RWPE2 (cell line): ENCODE measurements at places on chromosomes 12 and 14.

DNA sequence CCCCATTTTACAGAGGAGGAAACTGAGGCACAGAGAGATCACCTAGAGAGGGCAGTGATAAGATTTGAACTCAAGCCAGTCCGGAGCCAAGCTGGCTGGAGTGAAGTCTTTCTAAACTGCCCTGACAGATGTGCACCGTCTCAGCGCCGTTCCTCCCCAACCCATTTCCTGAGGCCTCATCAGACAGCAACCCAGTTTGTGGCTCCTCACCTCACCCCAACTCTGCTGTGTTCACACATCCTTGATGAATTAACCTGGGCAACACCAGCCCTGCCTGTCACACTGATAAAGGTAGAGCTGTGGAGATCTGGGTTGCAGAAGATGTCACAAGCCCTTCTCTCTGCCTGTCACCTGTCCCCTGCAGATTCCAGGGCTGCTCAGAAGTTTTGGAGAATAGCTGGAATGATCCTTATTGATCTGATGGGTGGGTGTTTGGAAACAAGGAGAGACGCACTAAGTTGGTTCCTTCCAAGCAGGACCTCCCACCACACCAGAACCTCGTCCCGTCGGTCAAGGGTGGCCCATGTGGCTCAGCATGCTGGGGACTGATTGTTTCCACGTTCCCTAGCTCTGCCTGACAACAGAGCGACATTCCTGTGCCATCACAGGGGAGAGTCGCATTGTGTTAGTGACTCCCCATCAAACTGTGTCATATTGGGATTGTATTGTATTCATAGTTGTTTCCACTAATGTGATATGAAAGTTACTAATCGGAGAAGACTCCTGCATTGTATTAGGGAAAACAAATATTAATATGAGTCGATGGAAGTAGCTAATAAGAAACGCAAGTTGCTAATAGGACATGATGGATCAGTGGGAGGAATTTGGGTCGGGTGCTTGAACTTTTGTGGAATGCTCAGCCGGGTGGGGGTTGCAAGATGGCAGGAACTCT, 200.6 kb downstream of the PHETA1 start:
- DNase-seq, result no peak

- no peak for DNase-seq
These were observed 47.0 kb upstream of the PLBD1 start for GRCh38 chr12:14614704-14615121.

DNA sequence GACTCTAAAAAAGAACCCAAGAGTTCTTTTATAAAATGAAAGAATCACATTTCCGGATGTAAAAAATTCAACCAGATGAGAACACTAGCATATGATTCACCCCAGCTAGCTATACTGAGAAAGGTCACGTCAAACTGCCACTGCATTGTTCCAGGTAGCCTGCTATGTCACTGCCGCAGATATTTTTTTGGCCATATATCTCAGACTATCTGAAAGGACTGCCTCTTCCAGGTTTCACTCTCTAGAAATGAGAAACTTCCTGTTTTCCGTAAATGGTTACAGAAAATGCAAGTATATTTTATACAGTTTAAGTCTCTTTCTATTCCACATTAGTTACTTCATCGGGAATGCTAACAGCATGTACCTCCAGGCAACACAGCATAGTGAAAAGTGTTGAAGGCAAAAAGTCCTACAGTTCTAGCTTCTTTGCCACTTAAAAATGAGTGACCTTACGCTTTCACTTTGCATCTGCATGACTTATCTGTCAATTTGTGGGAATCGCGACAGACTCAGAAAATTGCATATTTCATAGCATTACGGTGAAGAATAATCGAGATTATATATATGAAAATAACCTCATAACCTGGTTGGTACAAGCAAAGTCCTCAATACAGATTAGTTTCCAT, 105.2 kb downstream of the MED13L start:
- DNase-seq, result no peak

DNA sequence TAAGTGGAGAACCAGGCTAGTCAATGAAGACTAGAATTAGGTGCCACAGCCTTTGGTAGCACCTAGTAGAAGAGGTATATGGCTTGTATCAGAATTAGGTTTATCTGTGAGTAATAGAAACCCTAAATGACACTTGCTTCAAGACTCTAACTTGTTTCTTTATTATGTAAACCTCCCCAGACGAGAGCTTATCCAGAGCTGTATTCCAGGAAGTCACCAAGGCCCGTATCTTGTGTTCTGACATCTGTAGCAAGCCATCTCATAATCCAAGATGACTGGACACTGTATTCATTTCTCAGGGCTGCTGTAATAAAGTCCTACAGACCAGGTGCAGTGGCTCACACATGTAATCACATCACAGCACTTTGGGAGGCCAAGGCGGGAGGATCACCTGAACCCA, 56.7 kb upstream of the PPP1R12A start:
- no peak for DNase-seq

DNA sequence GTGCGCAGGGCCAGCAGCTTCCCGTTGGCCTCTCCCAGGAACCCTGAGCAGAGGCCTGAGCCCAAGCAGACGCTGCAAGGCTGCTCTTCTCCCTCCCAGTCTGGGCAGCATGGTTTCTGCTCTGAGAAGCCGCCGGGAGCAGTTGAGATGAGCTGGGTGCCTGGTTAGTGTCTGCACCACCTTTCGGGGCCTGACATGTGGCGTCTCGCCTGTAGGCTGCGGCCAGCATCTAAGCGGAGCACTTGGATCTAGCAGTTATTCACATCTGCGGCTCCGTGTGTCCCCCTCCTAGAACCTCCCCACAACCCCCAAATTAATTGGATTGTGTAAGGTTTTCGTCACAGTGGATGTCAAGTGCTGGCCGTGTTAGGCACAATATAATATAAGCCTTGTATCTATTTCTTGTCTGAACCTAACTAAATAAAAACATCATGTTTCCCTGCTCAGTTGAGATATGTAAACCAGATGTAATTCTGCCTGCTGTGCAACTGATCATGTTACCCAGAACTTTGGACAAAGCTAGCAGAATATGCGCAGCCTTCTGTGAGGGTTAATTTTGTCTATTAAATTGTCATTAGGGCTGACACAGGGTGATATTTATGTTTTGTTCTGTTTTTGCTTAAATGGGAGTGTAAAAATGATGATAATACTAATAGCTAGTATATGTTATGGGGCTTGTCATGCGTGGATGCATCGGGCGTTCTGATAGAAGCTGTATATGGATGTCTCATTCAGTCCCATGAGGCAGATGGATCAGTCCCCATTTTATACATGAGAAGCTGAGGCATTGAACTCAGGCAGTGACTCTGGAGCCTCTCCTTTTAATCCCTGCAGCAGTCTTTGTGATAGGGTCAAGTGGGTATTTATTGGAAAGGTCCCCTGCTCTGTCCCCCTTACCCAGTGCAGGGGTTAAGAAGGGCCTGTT, 45.8 kb downstream of the ELK3 start:
- peak; percentile 40 for DNase-seq

- no peak for DNase-seq
These were observed 205.4 kb downstream of the EPS8 start for GRCh38 chr12:15583804-15584203.

DNA sequence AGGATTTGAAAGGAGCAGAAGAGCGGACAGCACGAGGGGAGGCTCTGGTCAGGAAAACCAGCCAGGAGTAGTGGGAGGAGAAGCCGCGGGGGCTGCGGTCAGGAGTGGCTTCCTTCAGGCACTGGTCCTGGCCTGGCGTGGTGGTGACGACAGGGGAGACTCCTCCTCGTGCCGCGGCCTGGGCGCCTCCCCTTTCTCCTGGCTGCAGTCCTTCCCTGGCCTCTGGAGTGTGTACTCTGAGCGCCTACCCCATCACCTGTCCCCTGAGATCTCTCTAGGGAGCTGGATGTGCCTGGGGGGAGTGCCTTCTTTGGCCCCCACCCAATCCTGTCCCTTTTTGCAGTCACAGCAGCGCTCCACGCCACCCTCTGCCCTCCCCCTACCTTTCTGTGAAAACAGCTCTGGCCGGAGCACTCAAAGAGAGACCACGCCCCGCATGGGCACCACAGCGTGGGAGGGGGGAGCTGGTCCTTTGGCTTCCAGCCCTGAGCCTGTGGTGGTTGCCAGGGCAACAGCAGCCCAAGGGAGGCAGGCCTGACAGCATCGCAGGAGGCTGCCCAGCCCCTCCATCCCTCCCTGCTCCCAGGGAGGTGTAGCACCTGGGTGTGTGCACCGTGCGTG, 125.9 kb downstream of the CALM1 start:
- DNase-seq, result no peak

DNA sequence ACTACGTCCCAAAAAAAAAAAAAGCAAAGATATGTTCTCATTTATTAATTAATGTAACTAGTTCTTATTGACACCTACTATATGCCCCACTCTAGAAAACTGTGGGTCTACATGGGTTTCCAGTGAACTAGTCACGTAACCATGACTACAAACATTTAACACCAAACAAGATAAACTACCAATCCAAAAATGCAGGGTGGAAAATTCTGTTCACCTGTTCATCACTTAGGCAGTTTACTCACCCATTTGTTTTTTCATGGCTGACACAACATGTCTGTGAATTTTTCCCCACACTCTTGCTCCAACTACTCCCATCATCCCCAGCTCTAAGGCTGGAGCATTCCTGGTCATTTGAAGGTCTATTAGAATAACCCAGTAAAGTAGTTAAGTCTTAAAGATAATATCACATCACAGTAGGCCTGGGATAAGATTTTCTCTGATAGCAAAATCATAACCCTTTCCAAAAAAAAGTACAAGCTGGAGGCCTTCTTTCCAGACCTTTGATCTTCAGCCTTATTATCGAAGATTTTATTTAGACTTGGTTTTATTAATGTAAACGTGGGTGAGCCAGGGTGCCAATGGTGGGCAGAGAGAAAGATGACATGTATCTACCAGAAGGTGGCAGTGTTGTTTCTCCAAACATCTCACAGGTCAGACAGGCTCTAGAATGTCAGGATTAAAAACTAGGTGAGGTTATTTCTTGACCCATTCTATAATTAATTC, 61.6 kb upstream of the DAAM1 start:
- no peak for DNase-seq

DNA sequence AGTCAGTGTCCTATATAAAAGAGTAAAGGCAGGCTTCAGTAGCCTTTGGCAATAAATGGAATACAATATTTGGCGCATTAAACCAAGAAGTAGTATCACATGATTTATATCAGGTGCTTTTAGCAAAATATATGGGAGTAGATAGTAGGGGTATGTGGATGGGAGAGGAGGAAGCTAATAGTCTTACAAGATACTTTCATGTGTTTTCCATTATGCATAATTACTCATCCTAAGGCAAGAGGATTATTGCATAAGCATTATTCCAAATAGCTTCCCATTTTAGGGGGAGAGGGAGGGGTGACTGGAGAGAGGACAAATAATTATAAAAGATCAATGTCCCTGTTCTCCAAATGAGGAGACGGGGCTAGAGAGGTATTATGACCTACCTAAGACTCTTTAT, 104.3 kb downstream of the DUSP6 start:
- no peak for DNase-seq

GRCh38 chr14:31128601-31129526, 78.7 kb downstream of the HECTD1 start:
- no peak for DNase-seq

- peak; percentile 75 for DNase-seq
These were observed 10.9 kb downstream of the LRTM2 start for GRCh38 chr12:1830981-1831963.

DNA sequence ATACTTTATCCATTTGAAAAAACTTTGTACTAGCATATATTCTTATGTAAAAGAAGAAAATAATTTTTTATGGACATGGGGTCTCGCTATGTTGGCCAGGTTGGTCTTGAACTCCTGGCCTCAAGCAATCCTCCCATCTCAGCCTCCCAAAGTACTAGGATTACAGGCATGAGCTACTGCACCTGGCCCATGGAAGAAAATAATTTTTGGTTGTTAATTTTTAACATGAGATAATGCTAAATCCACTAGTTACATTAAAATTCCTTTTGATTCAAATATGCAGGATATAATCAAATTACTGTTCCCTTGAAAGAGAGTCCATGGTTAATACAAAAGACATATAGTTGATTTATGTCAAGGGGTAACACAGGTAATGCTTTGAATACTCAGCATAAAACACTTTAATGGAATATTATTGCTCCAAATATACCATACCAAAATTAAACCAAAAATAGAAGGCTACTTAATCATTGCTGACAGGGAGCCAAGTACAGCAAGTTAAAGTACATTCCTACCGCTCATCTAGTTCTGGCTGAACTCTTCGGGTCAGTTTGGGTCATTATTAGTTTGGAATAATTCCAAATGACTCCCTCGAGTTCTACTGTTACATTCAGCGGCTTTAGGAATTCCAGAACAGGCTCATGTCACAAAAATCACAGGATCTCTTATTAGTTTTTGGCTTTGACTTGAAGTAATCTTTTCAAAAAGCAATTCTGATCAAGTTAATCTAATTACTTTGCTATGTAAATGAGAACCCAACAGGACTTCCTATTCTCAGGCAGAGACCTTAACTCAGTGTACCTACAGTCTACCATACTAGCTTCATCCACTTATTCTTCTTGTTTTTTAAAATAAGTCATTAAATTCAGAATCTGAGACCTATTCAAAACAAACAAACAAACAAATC, 6.1 kb downstream of the SOS2 start:
- DNase-seq, result no peak

- no peak for DNase-seq
These were observed 178.1 kb downstream of the SOX5 start for GRCh38 chr12:23771240-23771949.

- DNase-seq, result no peak
These were observed 456.1 kb downstream of the AEBP2 start for GRCh38 chr12:19895246-19896020.

DNA sequence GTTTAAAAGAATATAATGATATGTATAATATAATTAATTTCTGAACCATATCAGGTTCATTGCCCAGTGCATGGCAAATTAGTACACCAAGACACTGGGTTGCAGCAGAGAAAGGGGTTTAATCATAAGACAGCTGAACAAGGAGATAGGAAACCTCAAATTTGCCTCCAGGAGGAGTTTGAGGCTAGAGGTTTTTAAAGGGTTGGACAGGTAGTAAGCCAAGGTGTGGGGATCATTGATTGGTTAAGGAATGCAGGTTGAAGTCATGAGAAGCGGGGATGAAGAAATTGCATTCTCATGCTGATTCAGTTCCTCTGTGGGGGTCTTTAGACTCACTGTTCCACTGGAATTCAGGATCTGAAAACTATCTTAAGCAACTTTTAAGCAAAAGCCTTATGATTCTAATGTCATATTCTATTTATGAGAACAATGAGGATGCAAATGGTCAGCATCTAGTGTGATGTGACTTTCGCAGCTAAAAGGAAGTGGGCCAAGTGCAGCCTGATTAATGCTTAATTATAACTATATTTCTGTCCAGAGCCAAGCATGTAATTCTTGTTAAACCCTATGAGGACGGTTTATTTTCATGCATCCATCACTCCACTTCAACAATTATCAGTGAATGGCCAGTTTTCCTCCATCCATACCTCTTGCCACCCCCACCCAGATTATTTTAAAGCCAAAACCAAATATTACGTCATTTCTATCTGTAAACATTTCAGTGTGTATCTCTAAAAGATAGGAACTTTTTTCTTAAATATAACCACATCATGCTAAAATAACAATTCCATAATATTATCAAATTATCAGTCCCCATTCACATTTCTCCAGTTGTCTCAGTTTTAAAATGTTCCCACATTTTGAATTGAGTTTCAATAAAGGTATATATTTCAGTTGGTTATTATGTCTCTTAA, 14.9 kb downstream of the RNF212B start:
- no peak for DNase-seq
